ENCODE measurements at places on chromosomes 2 and 18. TPM values are rescaled to one million over a fixed set of nuclear protein-coding genes. Genes with fewer than 3 reads are reported as not detected.

Gene RGPD3
- total RNA-seq, result 0.20 TPM

Gene ERBB4
- total RNA-seq, result not detected

Gene EMILIN1
- 0.78 TPM for total RNA-seq

Gene PLEKHB2
- 73.0 TPM for total RNA-seq

Gene SATB2
- 0.18 TPM for total RNA-seq

Gene DSG1
- not detected for total RNA-seq

Gene RBKS
- total RNA-seq, result 2.8 TPM

Gene TMEM178A
- total RNA-seq, result 0.43 TPM

Gene ZC3H6
- total RNA-seq, result 14.7 TPM

Gene DYSF
- not detected for total RNA-seq

Gene ZDBF2
- total RNA-seq, result 15.6 TPM

Gene C1QL2
- total RNA-seq, result not detected

Gene UGT1A9
- not detected for total RNA-seq

Gene TRIM43
- total RNA-seq, result 0.73 TPM

Gene CNRIP1
- not detected for total RNA-seq

Gene TCF23
- not detected for total RNA-seq

Gene UGT1A4
- total RNA-seq, result not detected

Gene SLC8A1
- total RNA-seq, result 0.45 TPM

Gene ABCB11
- total RNA-seq, result not detected

Gene B4GALT6
- 0.91 TPM for total RNA-seq
